ENCODE measurements at places on chromosomes 2 and 18.

GRCh38 chr2:96809216-96809882, 6.7 kb upstream of the CNNM3 start:
- DNase-seq: no peak

DNA sequence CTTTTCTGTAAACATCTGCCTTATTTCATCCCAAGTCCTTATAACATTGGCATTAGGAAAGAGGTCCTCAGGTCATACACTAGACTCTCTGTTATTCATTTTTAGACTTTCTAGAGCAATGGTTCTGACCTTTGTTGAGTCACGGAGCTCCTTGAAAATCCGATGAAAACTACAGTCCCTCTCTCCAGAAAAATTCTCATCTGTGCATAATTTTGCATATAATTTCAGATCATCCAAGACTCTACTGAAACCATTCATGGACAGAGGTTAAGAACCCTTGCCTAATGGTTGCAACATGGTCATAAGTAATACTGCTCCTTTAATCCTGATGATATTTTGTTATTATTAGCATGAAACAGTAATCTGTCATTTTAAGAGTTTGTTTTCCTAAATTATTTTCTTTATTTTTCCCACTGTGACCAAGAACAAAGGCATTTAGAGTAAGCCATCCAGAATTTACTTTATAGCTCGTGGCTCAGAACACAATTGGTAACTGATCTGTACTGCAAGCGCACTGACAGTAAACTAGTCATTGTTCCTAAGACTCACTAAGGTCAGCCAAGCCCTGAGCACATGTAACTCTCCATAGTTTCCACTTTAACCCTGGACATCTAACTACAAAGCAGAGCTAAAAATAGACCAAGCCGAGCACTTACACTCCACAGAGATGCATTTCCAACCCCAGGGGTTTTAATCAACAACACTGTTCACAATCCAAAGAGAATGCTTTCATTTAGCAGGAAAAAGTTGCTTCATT, 8.4 kb downstream of the MYOM1 start:
- no peak for DNase-seq

- no peak for DNase-seq
Observed at GRCh38 chr18:35470435-35470834, 27.3 kb downstream of the INO80C start.

- peak; percentile 32 for DNase-seq
Observed at GRCh38 chr2:206084870-206085741, 868 bp downstream of the INO80D start.

- DNase-seq: no peak
Observed at GRCh38 chr18:24995755-24996154, 356.2 kb downstream of the ZNF521 start.

DNA sequence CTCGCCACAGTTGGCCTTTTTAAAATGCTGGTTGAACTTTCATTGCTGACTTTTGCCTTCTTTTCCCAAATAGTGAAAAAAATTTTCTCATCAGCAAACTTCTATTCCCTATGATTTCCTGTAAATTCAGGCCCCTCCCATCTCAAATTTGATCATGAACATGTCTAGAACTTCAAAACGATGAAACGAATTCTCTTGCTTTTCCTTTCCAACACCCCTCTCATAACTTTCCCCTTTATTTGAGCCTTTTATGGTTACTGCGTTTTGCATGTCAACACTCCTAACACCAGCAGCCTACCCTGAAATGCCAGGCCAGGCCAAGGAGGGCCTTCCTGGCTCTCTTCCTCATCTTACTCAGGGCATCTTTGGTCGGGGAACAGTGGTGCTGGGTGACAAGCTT, 1.7 kb upstream of the HOXD13 start:
- DNase-seq: no peak

- no peak for DNase-seq
Observed at GRCh38 chr2:199940373-199940772, 14.9 kb downstream of the TYW5 start.

GRCh38 chr2:133843551-133843950, 275.3 kb upstream of the NCKAP5 start:
- no peak for DNase-seq

- DNase-seq: no peak
Observed at GRCh38 chr2:118290411-118291250, 202.4 kb downstream of the INSIG2 start.

- DNase-seq: no peak
Observed at GRCh38 chr2:186852508-186852907, 3.5 kb upstream of the ZSWIM2 start.

DNA sequence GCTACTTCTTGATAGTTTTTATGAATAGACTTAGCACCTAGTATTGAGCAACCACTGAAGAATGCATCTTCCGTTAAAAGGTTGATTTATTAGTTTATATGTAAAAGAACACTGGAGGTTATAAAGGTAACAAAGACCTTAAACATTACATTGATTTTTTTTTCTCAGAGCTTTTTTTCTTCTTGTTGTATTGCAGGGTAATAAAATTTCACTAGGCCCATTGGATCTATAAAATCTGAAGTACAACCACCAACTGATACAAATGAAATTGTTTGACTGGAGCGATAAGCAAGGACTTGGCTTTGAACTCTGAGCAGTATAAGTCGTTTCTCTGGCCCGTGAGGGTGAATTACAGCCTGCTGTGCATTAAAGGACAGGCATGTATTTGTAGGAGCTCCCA, 344.0 kb downstream of the LRRTM1 start:
- DNase-seq: no peak

- no peak for DNase-seq
Observed at GRCh38 chr18:65751155-65752085, 608 bp downstream of the CDH7 start.

DNA sequence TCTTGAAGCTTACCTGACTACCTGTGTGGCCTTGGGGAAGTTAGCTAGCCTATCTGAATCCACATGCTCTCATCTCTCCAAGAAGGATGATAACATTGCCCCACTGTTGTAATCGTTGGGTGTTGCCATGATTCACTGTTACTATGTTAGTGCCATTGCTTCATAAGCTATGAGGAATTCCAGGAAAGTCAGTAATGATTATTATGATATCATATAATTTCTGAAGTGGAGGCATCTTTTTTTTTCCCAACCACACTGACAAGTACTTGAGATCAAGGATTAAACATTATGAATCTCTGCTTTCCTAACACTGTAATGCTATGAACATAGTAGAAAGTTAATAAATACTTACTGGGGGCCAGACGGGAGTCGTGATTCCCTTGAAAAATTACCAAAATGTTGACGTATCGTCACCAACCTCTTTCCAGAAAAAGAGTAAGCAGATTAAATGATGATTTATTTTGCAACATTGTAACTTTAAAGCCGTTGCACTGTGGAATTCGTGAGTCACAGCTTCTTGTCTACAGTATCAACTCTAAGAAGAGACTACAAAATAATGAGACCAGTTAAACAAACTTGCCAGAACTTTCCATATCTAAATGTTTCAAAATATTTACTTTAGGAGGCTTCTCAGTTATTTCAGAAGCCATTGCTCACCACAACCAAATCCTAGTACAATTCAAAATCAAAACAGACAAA, 459.9 kb downstream of the PIK3C3 start:
- no peak for DNase-seq

- no peak for DNase-seq
Observed at GRCh38 chr2:27893006-27893405, 2.5 kb downstream of the BABAM2 start.

- DNase-seq: no peak
Observed at GRCh38 chr2:16960579-16960978, 294.9 kb upstream of the CYRIA start.

- no peak for DNase-seq
Observed at GRCh38 chr18:3069671-3070433, 56.9 kb upstream of the LPIN2 start.

GRCh38 chr2:119513832-119514231, 10.5 kb downstream of the SCTR start:
- DNase-seq: no peak

DNA sequence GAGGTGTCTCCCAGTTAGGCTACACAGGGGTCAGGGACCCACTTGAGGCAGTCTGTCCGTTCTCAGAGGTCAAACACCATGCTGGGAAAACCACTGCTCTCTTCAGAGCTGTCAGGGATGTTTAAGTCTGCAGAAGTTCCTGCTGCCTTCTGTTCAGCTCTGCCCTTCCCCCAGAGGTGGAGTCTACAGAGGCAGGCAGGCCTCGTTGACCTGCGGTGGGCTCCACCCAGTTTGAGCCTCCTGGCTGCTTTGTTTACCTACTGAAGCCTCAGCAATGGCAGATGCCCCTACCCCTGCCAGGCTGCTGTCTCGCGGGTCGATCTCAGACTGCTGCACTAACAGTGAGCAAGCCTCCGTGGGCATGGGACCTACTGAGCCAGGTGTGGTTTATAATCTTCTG, 346.3 kb downstream of the CELF4 start:
- DNase-seq: no peak

GRCh38 chr2:222714361-222715241, 43.1 kb downstream of the MOGAT1 start:
- no peak for DNase-seq

DNA sequence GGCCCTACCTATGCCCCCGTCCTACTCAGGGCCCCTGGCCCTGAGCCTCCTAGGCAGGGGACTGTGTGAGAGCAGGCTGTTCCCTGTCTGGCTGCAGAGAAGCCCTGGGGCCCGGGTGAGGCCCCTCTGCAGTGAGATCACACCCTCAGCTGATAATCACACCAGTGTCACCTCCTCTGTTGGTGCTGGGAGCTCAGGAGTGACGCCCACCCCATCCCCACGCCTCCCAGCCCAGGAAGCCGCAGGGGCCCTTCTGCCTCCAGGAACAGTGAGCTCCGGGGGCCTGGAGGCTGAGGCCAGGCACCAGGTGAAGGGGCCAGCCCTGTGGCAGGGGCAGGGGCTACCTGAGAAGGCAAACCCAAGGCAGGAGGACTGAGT, 20.0 kb downstream of the KCNIP3 start:
- no peak for DNase-seq

DNA sequence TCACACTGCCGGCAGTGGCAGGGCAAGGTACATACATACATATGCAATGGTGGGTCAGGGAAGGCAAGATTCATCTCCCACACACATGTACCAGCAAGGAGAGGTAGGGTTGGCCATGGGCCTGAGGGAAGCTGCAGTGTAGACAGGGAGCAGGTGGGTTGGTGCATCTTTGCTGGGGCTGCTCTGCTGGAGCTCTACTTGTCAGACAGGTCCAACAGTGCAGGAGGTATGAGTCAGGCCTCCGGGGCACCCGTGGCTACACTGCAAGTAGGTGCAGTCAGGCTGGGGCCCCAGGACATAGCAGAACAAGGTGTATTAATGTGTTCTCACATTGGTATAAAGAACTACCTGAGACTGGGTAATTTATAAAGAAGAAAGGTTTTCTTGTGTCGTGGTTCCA, 281.1 kb upstream of the COL3A1 start:
- no peak for DNase-seq

DNA sequence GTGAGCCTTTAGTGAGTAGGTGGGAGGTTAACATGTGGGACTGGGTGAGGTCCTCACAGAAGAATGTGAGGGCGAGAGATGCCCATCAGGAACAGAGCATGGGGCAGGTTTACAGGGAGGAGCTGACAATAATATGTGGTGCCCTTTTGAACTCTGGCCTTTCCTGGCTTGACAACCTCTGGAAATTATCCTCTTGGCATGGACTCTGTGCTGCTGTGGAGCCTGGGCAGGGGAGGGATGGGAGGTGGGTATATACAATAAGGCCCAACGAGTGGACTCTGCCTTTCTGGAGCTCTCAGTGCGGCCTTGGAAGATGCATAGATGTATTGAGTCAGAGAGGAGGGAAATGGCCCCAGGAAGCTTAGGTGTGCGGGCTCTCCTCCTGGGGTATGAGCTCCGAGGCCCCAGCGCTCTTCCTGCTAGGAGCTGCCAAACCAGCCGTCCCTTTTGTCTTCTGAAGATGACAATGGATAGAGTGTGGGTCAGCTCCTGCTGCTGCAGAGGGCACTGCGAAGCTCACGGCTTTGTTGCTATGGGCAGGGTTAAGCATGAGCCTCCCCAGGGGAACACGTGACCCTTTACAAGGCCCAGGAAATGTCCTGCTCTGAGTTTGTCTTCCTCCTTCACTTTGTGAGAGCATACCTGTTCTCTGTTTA, 8.7 kb upstream of the PSD4 start:
- DNase-seq: no peak

DNA sequence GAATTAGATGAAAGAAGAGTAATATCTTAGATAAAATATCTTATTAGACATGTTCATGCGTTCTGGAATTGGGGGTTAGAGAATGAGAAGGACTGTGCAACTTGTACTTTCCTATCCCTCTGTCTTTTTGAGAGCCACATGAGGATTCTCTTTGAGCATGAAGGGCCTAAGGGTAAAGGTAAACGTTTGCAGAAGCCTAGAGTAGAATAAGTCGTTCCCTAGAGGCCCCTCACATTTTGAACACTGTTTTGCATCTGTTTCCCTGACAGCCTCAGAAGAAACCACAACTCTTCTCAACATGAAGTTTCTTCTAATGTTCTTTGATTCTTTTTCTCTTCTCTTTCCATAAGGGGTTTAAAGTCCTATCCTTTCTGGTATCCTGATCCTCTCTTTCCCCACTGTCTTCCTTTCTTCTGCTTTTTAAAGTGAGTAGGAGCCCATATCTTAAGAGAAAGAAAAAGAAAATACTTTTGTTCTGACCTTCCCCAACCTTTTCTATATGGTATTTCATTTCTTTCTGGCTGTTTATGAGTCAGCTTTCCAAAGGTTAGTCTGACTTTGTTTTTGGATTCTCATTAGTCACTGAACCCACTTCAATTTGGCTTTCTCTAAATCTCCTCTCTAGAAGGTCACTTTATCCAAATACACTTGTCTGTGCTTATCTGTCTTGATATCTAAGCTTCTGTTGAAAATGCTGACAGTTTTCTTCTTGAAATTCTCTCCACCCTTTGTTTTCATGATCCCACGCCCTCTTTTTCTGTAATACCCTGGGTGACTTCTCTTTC, 34.8 kb downstream of the PPP1R1C start:
- DNase-seq: no peak

- no peak for DNase-seq
Observed at GRCh38 chr2:138536302-138536701, 34.7 kb downstream of the SPOPL start.

DNA sequence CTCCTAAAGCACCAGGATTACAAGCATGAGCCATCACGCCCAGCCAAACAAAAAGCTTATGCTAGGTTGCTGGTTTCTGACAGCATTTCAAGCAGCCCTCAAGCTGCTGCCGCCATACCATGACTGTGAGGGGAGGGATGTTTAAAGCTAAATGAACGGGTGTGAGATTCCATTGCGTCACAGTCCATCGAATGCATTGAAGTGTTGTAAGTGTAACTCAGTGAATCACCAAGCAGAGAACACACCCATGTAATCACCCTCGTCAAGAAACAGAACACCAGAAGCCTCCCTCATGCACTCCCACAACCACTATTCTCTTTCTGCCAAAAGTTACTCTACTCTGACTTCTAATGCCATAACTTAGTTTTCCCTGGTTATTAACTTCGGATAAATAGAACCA, 32.8 kb upstream of the MC5R start:
- DNase-seq: no peak

DNA sequence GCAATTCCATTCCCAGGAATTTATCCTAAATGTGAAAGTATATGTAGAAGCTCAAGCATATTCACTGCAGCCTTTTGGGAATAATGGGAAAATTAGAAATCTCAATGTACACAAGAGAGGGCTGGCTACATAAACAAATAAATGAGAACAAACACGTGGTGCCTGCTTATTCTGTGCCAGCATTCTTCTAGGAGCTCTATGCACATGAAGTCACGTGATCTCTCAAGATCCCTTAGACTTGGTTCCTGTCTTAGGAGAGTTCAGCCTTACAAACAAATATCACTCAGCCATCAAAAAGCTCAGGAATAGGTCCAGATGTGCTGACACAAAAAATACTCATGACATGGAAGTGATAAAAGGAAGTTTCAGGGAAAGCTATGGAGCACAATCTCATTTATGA, 92.9 kb upstream of the SP3 start:
- DNase-seq: no peak
